Thyroid gland (tissue), 4 donors: ENCODE measurements at places on chromosomes 6 and 20. TPM values are rescaled to one million over a fixed set of nuclear protein-coding genes. Genes with fewer than 3 reads are reported as not detected.

- H3K27ac ChIP-seq = no peak overlapping the region
- no peaks in the 10 kb centered on the region for H3K27me3 ChIP-seq
- H3K4me3 ChIP-seq = no peak overlapping the region
- no peak for DNase-seq
Measured at GRCh38 chr20:24637087-24637486, 167.7 kb downstream of the SYNDIG1 start.

GRCh38 chr6:11598687-11599086 lies 61.1 kb downstream of the TMEM170B start:
- H3K27ac ChIP-seq = no peak overlapping the region
- H3K4me1 ChIP-seq = no peaks in the 10 kb centered on the region
- no peak overlapping the region for H3K4me3 ChIP-seq
- DNase-seq = no peak

The RAB32 gene
- total RNA-seq = 8.6 TPM

DNA sequence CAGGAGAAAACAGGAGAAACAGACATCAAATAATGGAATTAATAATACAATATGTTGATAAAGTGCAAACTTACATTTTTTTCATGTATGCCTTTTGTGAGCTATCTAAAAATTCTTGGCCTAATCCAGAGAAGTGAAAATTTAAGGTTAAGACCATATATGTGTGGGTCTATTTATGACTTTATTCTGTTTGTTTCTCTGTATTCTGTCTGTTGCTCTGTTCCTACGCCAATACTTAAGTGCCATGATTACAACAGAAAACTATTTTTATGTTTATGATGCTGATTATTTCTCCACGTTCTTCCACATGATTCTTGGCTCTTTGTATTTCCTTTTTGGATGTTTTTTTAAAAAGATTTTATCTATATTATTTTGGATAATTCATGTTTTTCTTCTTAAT lies 109.6 kb upstream of the MAP3K4 start:
- no peak overlapping the region for H3K4me3 ChIP-seq
- no peak overlapping the region for H3K27ac ChIP-seq
- H3K36me3 ChIP-seq = no peaks in the 10 kb centered on the region
- no peaks in the 10 kb centered on the region for H3K27me3 ChIP-seq
- no peak for DNase-seq
- H3K4me1 ChIP-seq = no peaks in the 10 kb centered on the region

DNA sequence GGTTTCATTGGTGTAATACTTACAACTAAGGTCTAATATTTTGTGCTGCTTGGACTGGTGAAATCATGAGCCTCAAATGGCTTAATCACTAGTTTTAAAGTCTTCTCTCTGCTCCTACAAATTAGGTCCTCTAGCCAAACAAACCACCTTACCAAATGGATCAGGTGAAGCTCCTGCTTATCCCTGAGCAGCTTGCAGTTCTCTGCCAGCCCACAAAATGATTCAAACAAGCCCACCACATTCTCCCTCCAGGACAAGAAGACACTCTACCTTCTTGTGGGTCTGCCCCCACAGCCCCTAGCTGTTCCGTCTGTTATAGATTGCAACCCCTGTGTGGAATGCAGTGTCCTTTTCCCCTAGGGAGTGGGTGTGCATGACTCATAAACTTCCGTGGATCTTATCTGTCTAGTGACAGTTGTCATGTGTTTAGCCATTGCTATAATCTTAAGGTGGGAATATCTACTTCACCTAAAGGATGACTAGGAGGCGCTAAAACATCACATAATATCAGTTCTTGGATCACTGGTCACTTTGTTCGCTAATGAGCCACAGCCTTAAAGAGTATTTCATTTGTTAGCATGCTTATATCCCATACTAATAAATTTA lies 940.5 kb upstream of the MANEA start:
- no peak for DNase-seq
- no peaks in the 10 kb centered on the region for H3K36me3 ChIP-seq
- H3K4me3 ChIP-seq = no peak overlapping the region
- H3K4me1 ChIP-seq = no peaks in the 10 kb centered on the region
- H3K27ac ChIP-seq = no peak overlapping the region
- H3K27me3 ChIP-seq = no peaks in the 10 kb centered on the region

GRCh38 chr6:148069256-148069655 lies 273.4 kb upstream of the SASH1 start:
- no peak for DNase-seq
- no peaks in the 10 kb centered on the region for H3K36me3 ChIP-seq
- no peaks in the 10 kb centered on the region for H3K4me1 ChIP-seq
- no peaks in the 10 kb centered on the region for H3K27me3 ChIP-seq
- no peak overlapping the region for H3K4me3 ChIP-seq
- no peak overlapping the region for H3K27ac ChIP-seq

GRCh38 chr20:33554914-33555420 lies 65.1 kb downstream of the CBFA2T2 start:
- peak overlapping the region; percentile 59 for H3K27ac ChIP-seq
- H3K4me1 ChIP-seq = peaks cover 17% of the 10 kb centered on the region
- no peak overlapping the region for H3K4me3 ChIP-seq
- DNase-seq = no peak
- no peaks in the 10 kb centered on the region for H3K36me3 ChIP-seq
- H3K27me3 ChIP-seq = no peaks in the 10 kb centered on the region

The ZBTB12 gene
- 2.9 TPM for total RNA-seq

GRCh38 chr6:79617518-79617941 lies 13.6 kb upstream of the SH3BGRL2 start:
- H3K36me3 ChIP-seq = no peaks in the 10 kb centered on the region
- no peak for DNase-seq
- no peaks in the 10 kb centered on the region for H3K27me3 ChIP-seq

DNA sequence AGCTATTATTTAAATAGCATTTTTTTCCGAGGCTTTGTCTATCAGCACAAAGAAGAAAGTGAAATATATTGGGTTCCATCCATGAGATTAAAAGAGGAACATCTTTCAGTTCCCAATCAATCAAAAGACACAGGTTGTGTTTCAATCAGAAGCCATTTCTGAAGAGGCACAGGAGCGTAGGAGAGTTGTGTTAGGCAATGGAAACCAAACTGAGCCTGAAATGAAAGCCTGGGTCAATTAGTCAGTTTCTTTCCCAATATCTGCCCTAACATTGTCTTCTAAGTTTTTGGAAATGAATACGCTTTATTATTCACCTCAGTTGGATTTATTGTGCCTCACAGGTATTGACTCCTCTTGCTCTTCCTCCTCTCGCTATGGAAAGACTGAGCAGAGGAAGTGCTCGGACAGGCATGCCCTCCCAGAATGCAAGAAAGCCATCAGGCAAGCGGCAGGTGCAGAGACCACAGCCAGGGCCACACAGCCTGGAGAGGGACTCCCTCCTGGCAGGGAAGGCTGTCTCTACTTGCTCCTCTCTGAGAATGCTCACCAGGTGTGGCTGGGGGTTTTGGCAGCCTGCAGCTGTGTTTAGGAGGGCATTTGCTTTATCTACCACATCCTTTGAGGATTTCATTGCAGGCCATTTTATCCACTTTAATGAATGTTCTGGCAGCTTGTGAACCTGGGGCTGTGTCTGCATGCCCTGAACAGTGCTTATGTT lies 100.8 kb upstream of the NEDD9 start:
- no peak overlapping the region for H3K4me3 ChIP-seq
- H3K4me1 ChIP-seq = peaks cover 4% of the 10 kb centered on the region
- DNase-seq = no peak
- no peak overlapping the region for H3K27ac ChIP-seq

DNA sequence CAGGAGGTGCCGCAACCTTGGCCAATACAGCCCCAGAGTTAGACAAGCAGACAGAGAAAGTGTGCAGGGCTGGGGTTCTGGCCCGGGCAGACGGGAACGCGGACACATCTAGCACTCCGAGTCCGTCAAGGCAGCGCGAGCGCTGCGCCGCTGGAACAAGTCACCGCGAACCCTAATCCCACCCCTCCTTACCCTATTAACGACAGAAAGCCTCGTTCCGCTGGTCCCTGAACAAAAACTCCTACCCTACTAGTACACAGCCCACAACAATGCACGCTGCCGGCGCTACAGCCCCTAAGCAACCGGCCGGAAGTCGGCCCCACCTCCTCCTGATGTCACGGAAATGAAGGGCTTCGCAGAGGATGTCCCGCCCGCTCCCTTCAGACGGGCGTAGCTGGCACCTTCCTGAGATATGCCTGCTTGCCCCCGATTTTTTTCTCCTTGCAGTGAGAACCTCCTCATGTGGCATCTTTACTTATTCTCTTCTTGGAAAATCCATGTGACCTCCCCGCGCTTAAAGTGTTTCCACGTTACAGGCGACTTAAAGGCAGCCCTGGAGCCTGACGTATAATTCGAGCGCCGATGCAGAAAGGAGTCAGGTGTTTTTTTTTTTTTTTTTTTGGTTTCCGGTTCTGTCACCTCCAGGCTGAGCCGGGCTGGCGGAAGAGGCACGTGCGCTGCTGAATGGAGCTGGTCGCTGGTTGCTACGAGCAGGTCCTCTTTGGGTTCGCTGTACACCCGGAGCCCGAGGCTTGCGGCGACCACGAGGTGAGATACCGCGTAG lies at the start of the genes C6orf52 and PAK1IP1:
TSS of gene C6orf52 (minus strand) at position 315 of the 784 bp plus-strand sequence. CDS start 7,066 bp downstream, outside the sequence.
TSS of gene PAK1IP1 (plus strand) at position 671 of the 784 bp plus-strand sequence. CDS start at position 685, 14 bp downstream.
- H3K27ac ChIP-seq = peak within 1 kb of the TSS; percentile 90
- no peaks in the 10 kb centered on the region for H3K27me3 ChIP-seq
- peaks cover 23% of the 10 kb centered on the region for H3K4me1 ChIP-seq
- H3K36me3 ChIP-seq = peaks cover 12% of the 10 kb centered on the region
- H3K4me3 ChIP-seq = peak within 1 kb of the TSS; percentile 91

GRCh38 chr20:13255356-13255755 lies 34.3 kb downstream of the ISM1 start:
- H3K27ac ChIP-seq = no peak overlapping the region
- no peak overlapping the region for H3K4me3 ChIP-seq
- H3K27me3 ChIP-seq = no peaks in the 10 kb centered on the region
- no peaks in the 10 kb centered on the region for H3K36me3 ChIP-seq
- no peak for DNase-seq
- peaks cover 29% of the 10 kb centered on the region for H3K4me1 ChIP-seq

The RSPH3 gene
- total RNA-seq = 18.8 TPM

The SLA2 gene
- 0.50 TPM for total RNA-seq

The MAP7 gene
- total RNA-seq = 40.0 TPM

- H3K4me1 ChIP-seq = peaks cover 75% of the 10 kb centered on the region
- H3K4me3 ChIP-seq = no peak overlapping the region
- H3K27ac ChIP-seq = peak overlapping the region; percentile 81
Measured at GRCh38 chr20:20680991-20681508, 31.4 kb downstream of the RALGAPA2 start.

- H3K27ac ChIP-seq = peak overlapping the region; percentile 99
- DNase-seq = no peak
- no peak overlapping the region for H3K4me3 ChIP-seq
- H3K27me3 ChIP-seq = no peaks in the 10 kb centered on the region
- no peaks in the 10 kb centered on the region for H3K36me3 ChIP-seq
Measured at GRCh38 chr20:1323256-1323655, 5.7 kb downstream of the SDCBP2 start.

GRCh38 chr20:41989935-41990635 lies 371.9 kb upstream of the CHD6 start:
- no peak overlapping the region for H3K27ac ChIP-seq
- no peak for DNase-seq
- no peaks in the 10 kb centered on the region for H3K27me3 ChIP-seq
- no peak overlapping the region for H3K4me3 ChIP-seq
- no peaks in the 10 kb centered on the region for H3K36me3 ChIP-seq

GRCh38 chr6:169982461-169983386 lies 231.3 kb downstream of the ERMARD start:
- H3K4me1 ChIP-seq = peaks cover 21% of the 10 kb centered on the region
- H3K4me3 ChIP-seq = no peak overlapping the region
- DNase-seq = no peak
- no peaks in the 10 kb centered on the region for H3K36me3 ChIP-seq
- H3K27me3 ChIP-seq = no peaks in the 10 kb centered on the region

GRCh38 chr6:107218142-107218541 lies 102.8 kb upstream of the BEND3 start:
- DNase-seq = no peak
- no peak overlapping the region for H3K27ac ChIP-seq
- H3K36me3 ChIP-seq = no peaks in the 10 kb centered on the region
- no peak overlapping the region for H3K4me3 ChIP-seq
- H3K4me1 ChIP-seq = no peaks in the 10 kb centered on the region

GRCh38 chr6:89140347-89141156 lies 5.3 kb upstream of the PM20D2 start:
- H3K27ac ChIP-seq = no peak overlapping the region
- H3K4me1 ChIP-seq = no peaks in the 10 kb centered on the region
- H3K4me3 ChIP-seq = no peak overlapping the region
- DNase-seq = no peak
- H3K27me3 ChIP-seq = no peaks in the 10 kb centered on the region

- peak; percentile 53 for DNase-seq
- H3K4me3 ChIP-seq = no peak overlapping the region
- H3K27me3 ChIP-seq = no peaks in the 10 kb centered on the region
- no peak overlapping the region for H3K27ac ChIP-seq
- H3K4me1 ChIP-seq = peaks cover under 1% of the 10 kb centered on the region
Measured at GRCh38 chr6:52937908-52938307, 28.4 kb upstream of the GSTA3 start.

DNA sequence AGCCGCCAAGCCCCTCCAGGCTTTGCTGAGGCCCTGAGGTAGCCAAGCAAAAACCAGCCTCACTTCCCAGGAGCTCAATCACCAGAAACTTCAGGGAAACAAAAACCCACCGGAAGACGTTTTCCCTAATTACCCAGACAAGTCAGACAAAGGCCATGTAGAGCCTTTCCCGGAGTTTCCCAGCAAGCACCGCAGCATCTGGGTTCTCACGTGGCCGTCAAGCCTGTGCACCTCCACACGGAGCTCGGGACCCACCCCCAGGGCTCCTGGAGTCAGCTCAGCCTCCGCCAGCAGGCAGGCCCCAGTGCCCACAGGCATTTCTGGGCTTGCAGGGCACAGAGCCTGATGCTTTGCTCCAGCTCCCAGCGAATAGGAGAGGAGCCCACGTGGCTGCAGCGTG lies 10.1 kb upstream of the MRGBP start:
- no peaks in the 10 kb centered on the region for H3K27me3 ChIP-seq
- H3K4me1 ChIP-seq = peaks cover under 1% of the 10 kb centered on the region
- no peaks in the 10 kb centered on the region for H3K36me3 ChIP-seq
- no peak overlapping the region for H3K4me3 ChIP-seq

The LMBRD1 gene
- 140 TPM for total RNA-seq

The TXLNB gene
- total RNA-seq = 0.20 TPM

- DNase-seq = no peak
- H3K27ac ChIP-seq = no peak overlapping the region
- no peaks in the 10 kb centered on the region for H3K27me3 ChIP-seq
- H3K36me3 ChIP-seq = no peaks in the 10 kb centered on the region
- no peaks in the 10 kb centered on the region for H3K4me1 ChIP-seq
Measured at GRCh38 chr6:113697632-113698410, 159.3 kb upstream of the MARCKS start.

DNA sequence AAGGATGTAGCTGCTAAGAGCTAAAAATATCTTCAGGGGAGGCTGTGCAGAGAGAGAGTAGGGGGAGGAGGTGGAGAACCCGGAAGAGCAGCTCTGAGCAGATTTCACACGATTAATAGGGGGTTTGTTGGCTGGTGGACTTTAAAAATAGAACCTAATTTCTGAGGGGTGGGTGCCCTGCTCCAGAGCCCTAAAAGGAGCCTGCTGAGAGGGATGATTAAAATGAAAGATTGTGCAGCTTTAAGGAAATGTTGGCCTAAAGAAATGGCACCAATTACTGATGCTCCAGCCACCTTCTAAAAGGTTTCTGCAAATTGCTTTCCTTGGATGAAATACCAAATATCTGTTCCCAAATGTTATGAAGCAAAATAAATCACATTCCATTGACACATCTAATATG lies 202.8 kb upstream of the BTBD3 start:
- no peaks in the 10 kb centered on the region for H3K27me3 ChIP-seq
- no peak overlapping the region for H3K4me3 ChIP-seq
- no peak for DNase-seq
- no peak overlapping the region for H3K27ac ChIP-seq
- H3K4me1 ChIP-seq = no peaks in the 10 kb centered on the region

GRCh38 chr20:16292226-16292880 lies 280.9 kb downstream of the KIF16B start:
- no peak for DNase-seq
- no peak overlapping the region for H3K4me3 ChIP-seq
- no peaks in the 10 kb centered on the region for H3K36me3 ChIP-seq
- no peak overlapping the region for H3K27ac ChIP-seq
- H3K4me1 ChIP-seq = no peaks in the 10 kb centered on the region
